Glutamatergic neuron (in vitro differentiated cells): ENCODE measurements at places on chromosomes 3 and 15. TPM values are rescaled to one million over a fixed set of nuclear protein-coding genes. Genes with fewer than 3 reads are reported as not detected.

DNA sequence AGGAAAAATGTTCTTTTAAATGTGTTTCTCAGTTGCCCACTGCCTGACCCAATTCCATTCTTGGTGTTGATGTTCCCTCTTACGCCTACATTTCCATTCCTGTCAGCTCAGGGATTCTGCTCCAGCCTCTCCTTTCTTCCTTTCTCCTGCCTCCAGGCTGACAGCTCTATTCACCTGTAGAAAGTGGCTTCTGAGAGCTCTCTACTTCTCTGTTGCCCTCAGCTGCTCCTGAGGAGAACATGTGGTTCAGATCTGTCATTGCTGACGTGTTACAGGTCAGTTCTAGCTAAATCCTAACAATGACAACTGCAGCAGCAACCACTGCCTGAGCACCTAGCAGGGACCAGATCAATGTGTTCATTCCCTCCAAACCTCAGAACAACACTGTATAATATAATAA, 144.9 kb upstream of the PLAAT1 start:
- peaks cover 4% of the 10 kb centered on the region for H3K27me3 ChIP-seq
- no peak for DNase-seq
- no peak overlapping the region for H3K4me3 ChIP-seq

- no peaks in the 10 kb centered on the region for H3K36me3 ChIP-seq
- DNase-seq, result no peak
- no peaks in the 10 kb centered on the region for H3K4me1 ChIP-seq
- H3K27me3 ChIP-seq, result no peaks in the 10 kb centered on the region
- no peak overlapping the region for H3K27ac ChIP-seq
These were observed 127.6 kb upstream of the AZI2 start for GRCh38 chr3:28476194-28476593.

DNA sequence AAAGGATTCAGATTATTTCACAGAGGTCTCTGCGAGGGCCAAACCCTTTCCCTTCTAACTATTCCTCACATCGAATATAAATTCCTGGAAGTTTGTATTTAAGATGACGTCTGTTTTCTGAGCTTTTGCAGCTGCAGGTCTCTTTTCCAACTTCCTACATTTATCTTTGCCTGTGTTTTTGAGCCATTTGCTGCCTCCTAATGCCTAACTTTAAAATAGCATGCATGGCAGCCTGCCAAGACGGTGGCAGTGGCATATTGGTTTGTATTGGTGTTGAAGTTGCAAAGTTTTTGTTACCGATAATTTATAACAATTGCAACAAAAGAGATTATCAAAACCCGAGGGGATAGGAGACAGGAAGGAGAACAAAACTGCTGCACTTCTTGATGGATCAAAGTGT, 187.1 kb upstream of the DNAJC19 start:
- no peak overlapping the region for H3K27ac ChIP-seq
- H3K4me3 ChIP-seq, result no peak overlapping the region
- no peaks in the 10 kb centered on the region for H3K4me1 ChIP-seq
- H3K27me3 ChIP-seq, result no peaks in the 10 kb centered on the region
- DNase-seq, result peak; percentile 44

GRCh38 chr3:69255928-69256327, 130.0 kb downstream of the FRMD4B start:
- H3K4me3 ChIP-seq, result no peak overlapping the region
- H3K36me3 ChIP-seq, result no peaks in the 10 kb centered on the region
- DNase-seq, result no peak
- no peaks in the 10 kb centered on the region for H3K27me3 ChIP-seq
- no peak overlapping the region for H3K27ac ChIP-seq

NT5DC2 gene
- total RNA-seq, result 308 TPM

PLSCR5 gene
- total RNA-seq, result not detected
